A172 (cell line): ENCODE measurements at places on chromosomes 16 and 17. TPM values are rescaled to one million over a fixed set of nuclear protein-coding genes. Genes with fewer than 3 reads are reported as not detected.
A peak's percentile ranks its signal among the peaks of the same experiment; 100 is the strongest.

The MIEN1 gene
- 109 and 111 TPM in 2 replicates for total RNA-seq

DNA sequence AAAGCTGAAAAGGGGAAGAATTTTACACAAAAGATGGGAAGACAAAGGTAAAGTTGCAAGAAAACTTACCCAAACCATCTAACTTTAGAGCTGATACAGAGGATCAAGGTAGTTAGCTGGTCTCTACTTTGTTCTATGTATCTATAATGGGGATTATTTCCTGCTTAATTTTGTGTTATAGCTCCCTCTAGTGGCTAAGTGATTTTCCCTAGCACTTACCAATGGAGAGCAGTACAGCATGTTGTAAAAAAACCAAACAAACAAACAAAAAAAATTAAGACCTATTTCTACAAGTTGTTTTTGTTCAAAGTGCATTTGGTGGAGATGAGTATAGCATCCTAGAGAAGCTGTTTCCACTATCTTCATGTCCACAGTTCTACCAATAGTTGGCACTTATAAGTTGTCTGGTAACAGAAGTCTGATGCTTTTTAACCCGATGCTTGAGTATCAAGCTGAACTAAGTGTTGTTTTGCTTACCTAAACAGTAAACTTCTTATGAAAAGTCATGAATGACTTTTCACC, 7.5 kb downstream of the SRSF1 start:
- peak; percentile 72 for DNase-seq

- no peak for DNase-seq
Measured at GRCh38 chr16:89452925-89453324, 37.4 kb downstream of the ANKRD11 start.

DNA sequence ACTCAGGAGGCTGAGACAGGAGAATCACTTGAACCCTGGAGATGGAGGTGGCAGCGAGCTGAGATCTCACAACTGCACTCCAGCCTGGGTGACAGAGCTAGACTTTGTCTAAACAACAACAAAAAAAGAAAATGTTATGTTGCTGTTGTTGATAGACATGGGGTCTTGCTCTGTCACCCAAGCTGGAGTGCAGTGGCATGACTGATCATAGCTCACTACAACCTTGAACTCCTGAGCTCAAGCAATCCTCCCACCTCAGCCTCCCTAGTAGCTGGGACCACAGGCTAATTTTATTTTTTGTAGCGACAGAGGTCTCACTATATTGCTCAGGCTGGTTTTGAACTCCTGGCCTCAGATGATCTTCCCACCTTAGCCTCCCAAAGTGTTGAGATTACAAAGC, 20.0 kb downstream of the FBXO47 start:
- no peak for DNase-seq

The ADAP2 gene
- 2.0 and 3.2 TPM in 2 replicates for total RNA-seq

The ASPHD1 gene
- 18.4 and 22.0 TPM in 2 replicates for total RNA-seq

The LRRC36 gene
- not detected in 2 replicates for total RNA-seq

- no peak for DNase-seq
Measured at GRCh38 chr17:47741793-47742145, 8.7 kb downstream of the TBX21 start.

DNA sequence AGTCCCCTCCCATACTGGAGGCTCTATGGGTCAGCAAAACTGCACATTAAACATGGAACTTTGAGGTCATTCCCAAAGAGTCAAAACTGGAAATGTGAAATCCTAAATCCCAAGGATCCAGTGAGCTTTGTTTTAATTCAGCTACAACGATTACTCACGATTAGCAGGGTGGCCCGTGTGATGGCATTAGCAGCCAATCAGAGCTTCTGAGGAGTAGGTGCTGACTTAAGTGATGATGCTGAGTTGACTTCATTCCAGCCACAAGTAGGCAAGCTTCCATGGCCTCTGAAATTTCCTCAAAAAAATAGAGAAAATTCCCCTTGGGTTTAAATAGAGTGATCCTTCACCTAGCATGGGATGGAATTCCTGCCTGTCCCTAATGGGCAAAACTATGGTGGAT, 28.1 kb upstream of the BEAN1 start:
- no peak for DNase-seq

The TOX3 gene
- total RNA-seq: not detected in 2 replicates

GRCh38 chr17:50328363-50329325, 17.3 kb upstream of the XYLT2 start:
- no peak for DNase-seq

The SARM1 gene
- total RNA-seq: 20.2 and 23.2 TPM in 2 replicates

The IGSF6 gene
- not detected in 2 replicates for total RNA-seq

The ZNF232 gene
- not detected in 2 replicates for total RNA-seq

DNA sequence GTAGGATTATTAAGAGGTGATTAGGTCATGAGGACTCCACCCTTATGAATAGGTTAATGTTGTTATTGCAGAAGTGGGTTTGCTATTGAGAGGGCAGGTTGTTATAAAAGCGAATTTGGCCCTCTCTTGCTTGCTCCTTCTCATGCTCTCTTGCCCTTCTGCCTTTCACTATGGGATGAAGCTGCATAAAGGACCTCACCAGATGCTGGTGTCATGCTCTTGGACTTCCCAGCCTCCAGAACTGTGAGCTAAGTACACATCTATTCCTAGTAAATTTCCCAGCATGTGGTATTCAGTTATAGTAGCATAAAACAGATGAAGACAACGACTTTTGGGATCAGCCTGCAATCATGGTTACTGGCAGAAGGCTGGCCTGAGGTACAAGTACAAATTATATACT, 41.4 kb upstream of the FBXO47 start:
- DNase-seq: no peak

The MC1R gene
- total RNA-seq: 7.2 and 9.8 TPM in 2 replicates

DNA sequence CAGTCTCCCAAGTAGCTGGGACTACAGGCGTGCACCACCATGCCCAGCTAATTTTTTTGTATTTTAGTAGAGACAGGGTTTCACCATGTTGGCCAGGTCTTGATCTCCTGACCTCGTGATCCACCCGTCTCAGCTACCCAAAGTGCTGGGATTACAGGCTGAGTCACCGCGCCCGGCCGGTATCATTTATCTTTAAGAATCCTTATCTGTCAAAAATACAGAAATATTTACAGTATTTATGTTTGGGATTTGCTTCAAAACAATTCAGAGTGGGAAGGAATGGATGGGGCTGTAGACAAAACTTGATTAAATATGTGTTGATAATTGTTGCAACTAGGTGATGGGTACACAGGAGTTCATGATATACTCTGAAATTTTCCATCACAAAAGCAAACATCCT, 2.9 kb downstream of the BECN1 start:
- DNase-seq: no peak

DNA sequence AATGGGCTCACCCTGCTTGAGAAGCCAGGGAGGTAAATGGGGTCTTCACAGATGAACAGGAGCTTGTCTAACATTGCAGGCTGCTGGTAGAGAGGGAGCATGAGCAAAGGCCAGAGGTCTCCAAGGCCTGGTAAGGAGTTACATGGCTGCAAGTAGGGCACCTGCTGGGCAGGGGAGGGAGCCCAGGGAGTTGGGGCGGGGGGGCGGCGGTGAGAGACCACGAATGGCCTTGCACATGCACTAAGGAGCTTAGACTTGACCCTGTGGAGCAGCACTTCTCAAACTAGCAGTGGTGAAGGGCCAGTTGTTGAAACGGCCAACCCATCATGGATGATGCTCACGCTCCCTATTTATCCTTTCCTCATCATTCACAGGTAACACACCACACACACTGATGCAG, 38.4 kb downstream of the ERN1 start:
- no peak for DNase-seq

The INCA1 gene
- 0.88 and 1.5 TPM in 2 replicates for total RNA-seq

The CCDC154 gene
- total RNA-seq: 0.03 and 0.26 TPM in 2 replicates

DNA sequence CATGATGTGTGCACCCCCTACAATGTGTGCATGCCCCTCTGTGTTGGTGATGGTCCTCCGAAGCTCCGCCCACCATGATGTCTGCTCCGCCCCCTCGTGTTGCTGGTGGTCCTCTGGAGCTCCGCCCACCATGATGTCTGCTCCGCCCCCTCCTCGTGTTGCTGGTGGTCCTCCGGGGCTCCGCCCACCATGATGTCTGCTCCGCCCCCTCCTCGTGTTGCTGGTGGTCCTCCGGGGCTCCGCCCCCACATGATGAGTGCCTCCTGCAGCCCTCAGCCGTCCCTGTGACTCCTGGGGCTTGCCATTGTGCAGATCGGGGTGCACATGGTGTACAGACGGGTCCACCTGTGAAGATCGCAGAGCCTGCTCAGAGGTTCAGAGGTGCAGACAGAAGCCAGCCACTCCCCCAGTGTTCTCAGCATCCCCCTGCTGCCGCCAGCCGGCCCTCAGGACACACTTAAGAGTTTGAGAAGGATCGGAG, 129.1 kb upstream of the CHMP6 start:
- no peak for DNase-seq

The MEOX1 gene
- not detected in 2 replicates for total RNA-seq

- DNase-seq: no peak
Measured at GRCh38 chr16:68470461-68471150, 22.3 kb upstream of the SMPD3 start.
